Activated CD4-positive, alpha-beta T cell treated with anti-CD3 and anti-CD28 coated beads, Interleukin-2, amount 10 ng/mL, durations not matched to agents 7 days and 5 days (primary cell): ENCODE measurements at places on chromosomes 11 and 22. TPM values are rescaled to one million over a fixed set of nuclear protein-coding genes. Genes with fewer than 3 reads are reported as not detected.

GRCh38 chr22:26464312-26464711 is 19.3 kb downstream of the HPS4 start:
- peaks cover 30% of the 10 kb centered on the region for H3K36me3 ChIP-seq
- no peaks in the 10 kb centered on the region for H3K4me1 ChIP-seq
- H3K27me3 ChIP-seq = no peaks in the 10 kb centered on the region
- H3K27ac ChIP-seq = no peak overlapping the region
- no peak for DNase-seq

DNA sequence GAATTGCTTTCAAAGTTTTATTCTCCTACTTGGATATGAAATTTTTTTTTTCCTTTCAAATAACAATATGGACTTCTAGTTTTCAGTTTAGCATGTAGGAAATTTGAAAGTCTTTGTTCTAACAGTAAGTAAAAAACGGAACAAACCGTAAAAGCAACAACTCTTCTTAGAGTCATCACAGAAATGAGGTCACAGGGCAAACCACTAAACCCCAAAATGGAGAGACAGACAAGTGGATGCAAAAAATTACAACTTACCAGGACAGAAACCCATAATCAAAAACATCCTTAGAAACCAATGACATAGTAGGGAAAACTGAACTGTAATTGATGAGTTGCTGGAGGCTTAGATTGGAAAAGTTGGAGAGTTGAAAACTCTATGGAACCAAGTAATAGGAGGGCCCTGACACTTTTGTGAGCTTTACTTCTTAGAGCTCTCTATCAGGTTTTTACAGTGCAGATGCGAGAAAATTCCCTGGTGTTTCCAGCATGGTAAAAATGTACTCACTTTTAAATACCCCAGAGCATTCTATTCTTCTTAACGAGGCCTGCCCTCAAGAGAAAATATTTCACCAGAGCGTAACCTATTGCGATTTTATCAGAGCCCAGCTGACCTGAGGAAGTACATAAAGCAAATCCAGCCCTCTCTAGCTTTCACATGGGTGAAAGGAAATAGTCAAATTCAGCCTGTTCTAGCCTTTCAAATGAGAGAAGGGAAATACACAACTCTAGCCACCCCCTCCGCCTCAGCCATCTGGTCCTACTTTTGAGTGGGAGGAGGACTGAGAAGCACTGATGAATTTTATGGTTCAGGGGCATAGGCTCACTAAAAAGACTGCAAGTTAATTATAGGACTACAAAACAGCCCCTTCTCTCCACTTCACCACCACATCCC is 39.1 kb downstream of the CASP12 start:
- no peak overlapping the region for H3K4me3 ChIP-seq
- DNase-seq = peak; percentile 15
- no peaks in the 10 kb centered on the region for H3K27me3 ChIP-seq
- no peaks in the 10 kb centered on the region for H3K36me3 ChIP-seq

DNA sequence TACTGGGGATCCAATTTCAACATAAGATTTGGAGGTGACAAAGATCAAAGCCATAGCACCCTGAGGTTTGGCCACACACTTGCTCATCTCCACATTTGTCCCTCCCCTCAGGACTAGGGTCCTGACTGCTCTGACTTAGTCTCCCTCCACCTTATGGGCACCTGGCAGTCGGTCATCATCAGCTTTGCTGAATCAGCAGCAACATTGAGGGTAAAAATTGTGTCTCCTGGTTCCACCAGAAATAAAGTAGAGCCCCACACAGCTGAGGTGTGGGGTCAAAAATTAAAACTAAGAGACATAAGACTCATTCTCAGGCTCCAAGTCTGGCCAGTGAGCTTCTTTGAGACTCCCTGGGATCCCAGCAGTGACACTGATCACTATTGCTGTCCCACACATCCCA is 56.2 kb downstream of the GGTLC2 start:
- H3K27me3 ChIP-seq = no peaks in the 10 kb centered on the region
- no peak overlapping the region for H3K4me3 ChIP-seq
- no peak for DNase-seq

DNA sequence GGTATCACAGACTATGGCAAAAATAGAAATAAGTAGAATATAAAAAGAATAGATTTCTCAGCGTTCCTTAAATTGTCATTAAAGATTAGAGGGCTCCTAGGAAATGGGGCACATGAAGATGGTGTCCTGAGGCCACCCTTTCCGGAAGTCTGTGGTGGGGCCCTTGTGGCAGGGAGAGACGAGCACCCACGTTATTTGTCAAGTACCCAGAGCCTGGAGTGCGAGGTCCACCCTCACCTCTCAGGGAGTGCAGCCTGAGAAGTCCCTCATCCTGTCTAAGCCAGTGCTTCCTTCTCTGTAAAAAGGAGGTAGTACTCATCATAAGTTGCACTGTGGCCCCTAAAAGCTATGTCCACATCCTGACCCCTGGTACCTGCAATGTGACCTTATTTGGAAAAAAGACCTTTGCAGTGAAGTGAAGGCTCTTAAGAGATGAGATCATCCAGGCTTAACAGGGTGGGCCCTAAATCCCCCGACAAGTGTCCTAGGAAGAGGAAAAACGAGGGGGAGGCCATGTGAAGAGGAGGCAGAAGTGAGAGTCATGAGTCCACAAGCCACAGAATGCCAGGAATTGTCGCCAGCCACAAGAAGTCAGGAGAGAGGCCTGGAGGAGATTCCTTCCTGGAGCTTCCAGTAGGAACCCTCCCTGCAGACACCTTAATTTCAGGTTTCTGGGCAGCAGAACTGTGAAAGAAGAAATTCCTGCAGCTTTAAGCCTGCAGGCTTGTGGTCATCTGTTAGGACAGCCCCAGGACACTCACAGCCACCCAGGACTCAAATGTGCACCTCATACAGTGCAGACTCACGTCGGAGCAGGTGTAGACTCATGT is 76.8 kb upstream of the CCND1 start:
- H3K27me3 ChIP-seq = peaks cover 24% of the 10 kb centered on the region
- H3K36me3 ChIP-seq = no peaks in the 10 kb centered on the region
- H3K27ac ChIP-seq = no peak overlapping the region
- H3K4me1 ChIP-seq = peaks cover 4% of the 10 kb centered on the region
- DNase-seq = no peak

- H3K4me3 ChIP-seq = no peak overlapping the region
- no peaks in the 10 kb centered on the region for H3K27me3 ChIP-seq
- DNase-seq = no peak
- H3K4me1 ChIP-seq = no peaks in the 10 kb centered on the region
- no peak overlapping the region for H3K27ac ChIP-seq
- no peaks in the 10 kb centered on the region for H3K36me3 ChIP-seq
Observed at GRCh38 chr22:28025866-28026575, 107.0 kb upstream of the PITPNB start.

DNA sequence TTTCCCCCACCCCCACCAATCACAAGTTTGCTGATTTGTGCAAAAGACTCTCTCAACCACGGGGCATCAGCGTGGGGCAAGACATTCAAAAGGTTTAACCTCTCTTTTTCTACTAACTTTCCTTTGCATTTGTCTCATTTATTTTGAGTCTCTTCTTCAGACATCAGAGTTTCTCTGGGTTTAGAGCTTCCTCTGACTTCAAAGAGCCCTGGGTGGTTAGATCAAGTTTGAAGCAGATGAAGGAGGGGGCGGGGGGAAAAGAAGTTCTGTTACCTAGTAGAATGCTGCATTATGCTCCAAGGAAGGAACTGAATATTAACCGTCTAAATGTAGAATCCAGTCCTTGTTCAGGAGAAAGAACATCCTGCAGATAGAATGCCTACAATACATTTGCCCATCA is 24.5 kb downstream of the GAS2 start:
- H3K36me3 ChIP-seq = no peaks in the 10 kb centered on the region
- peak; percentile 47 for DNase-seq
- H3K27ac ChIP-seq = peak overlapping the region; percentile 80
- H3K4me3 ChIP-seq = peak overlapping the region; percentile 21
- H3K4me1 ChIP-seq = peaks cover 12% of the 10 kb centered on the region
- H3K27me3 ChIP-seq = no peaks in the 10 kb centered on the region

- no peaks in the 10 kb centered on the region for H3K4me1 ChIP-seq
- no peak for DNase-seq
- no peaks in the 10 kb centered on the region for H3K27me3 ChIP-seq
- no peak overlapping the region for H3K27ac ChIP-seq
- H3K36me3 ChIP-seq = peaks cover 18% of the 10 kb centered on the region
Observed at GRCh38 chr11:74123008-74123448, 47.8 kb downstream of the C2CD3 start.

DNA sequence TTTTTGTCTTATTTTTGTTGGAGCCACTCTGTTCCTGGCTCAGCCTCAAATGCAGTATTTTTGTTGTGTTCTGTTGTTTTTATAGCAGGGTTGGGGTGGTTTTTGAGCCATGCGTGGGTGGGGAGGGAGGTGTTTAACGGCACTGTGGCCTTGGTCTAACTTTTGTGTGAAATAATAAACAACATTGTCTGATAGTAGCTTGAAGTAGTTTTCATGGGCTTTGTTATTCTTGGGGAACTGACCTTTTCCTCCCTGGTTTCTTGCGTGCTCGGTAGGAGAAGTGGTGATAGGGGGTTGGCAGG is 6.0 kb upstream of the MCM5 start:
- H3K27ac ChIP-seq = no peak overlapping the region
- no peak for DNase-seq
- no peaks in the 10 kb centered on the region for H3K36me3 ChIP-seq
- peaks cover 3% of the 10 kb centered on the region for H3K4me1 ChIP-seq
- H3K27me3 ChIP-seq = no peaks in the 10 kb centered on the region
- no peak overlapping the region for H3K4me3 ChIP-seq

GRCh38 chr22:22698263-22698750 is 53.9 kb downstream of the GGTLC2 start:
- H3K27me3 ChIP-seq = no peaks in the 10 kb centered on the region
- H3K27ac ChIP-seq = no peak overlapping the region
- no peaks in the 10 kb centered on the region for H3K4me1 ChIP-seq
- no peaks in the 10 kb centered on the region for H3K36me3 ChIP-seq
- no peak for DNase-seq

- DNase-seq = no peak
- H3K27me3 ChIP-seq = no peaks in the 10 kb centered on the region
- no peak overlapping the region for H3K4me3 ChIP-seq
- H3K36me3 ChIP-seq = no peaks in the 10 kb centered on the region
Observed at GRCh38 chr11:84924154-84924692, 702.9 kb downstream of the DLG2 start.

DNA sequence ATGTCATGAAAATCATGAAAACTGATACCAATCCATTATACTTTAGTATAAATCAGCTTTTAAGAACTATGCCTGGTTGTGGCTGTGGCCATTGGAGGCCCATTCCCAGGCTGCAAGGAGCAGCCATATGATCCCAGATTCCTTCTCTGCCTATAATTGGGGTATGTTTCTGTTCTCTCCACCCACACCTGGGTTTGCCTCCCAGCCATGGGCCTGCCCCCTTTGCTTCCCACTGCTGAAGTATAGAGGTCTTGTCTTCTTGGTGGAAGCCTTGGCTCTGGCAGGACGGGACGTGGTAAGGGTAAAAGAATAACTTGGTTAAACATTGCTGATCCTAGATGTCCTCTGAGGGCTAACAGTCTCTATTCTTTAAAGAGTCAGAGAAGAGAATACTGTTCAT is 2.4 kb downstream of the MICAL2 start:
- peaks cover 10% of the 10 kb centered on the region for H3K36me3 ChIP-seq
- no peak overlapping the region for H3K27ac ChIP-seq
- DNase-seq = no peak

Gene SLC29A2
- 8.9 TPM for total RNA-seq

DNA sequence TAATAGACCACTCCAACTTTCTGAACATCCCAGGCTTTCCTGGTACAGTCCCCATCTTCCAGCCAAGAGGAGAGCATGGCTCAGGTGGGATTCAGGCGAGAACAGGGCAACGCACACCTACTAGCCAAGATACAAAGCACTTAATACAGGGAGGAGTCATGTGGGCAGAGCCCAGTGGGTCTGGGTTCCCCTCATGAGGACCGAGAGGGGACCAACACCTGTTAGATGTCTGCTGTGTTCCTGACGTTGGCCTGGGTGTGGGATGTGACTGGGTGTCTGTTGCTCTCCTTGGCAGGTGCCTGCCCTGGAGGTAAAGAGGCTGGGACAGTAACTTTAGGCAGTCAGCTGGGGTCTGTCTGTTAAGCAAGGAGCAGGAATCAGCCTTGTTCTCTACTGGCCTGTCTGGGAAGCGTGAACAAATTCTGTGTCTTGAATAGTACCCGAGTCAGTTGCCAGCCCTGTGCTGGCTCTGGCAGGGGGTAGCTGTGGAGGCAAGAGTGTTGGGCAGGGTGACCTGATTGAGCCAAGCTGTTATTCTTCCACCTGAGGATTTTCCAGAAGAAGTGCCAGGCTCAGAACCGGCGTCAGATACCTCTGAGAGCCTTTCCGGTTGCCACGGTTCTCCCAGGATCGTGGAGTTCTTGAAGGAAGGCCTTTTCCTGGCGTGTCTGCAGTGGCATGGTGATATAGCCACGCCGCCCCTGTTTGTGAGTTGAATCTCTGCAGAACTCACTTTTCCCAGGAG is 56.3 kb downstream of the BCR start:
- peaks cover 43% of the 10 kb centered on the region for H3K4me1 ChIP-seq
- H3K36me3 ChIP-seq = peaks cover 12% of the 10 kb centered on the region
- H3K27me3 ChIP-seq = no peaks in the 10 kb centered on the region
- no peak overlapping the region for H3K4me3 ChIP-seq

GRCh38 chr22:47176573-47177333 is 414.3 kb downstream of the TBC1D22A start:
- H3K27ac ChIP-seq = no peak overlapping the region
- H3K4me3 ChIP-seq = no peak overlapping the region
- H3K36me3 ChIP-seq = peaks cover 11% of the 10 kb centered on the region
- no peak for DNase-seq
- H3K27me3 ChIP-seq = no peaks in the 10 kb centered on the region
- H3K4me1 ChIP-seq = no peaks in the 10 kb centered on the region

Gene GDPD4
- total RNA-seq = not detected

DNA sequence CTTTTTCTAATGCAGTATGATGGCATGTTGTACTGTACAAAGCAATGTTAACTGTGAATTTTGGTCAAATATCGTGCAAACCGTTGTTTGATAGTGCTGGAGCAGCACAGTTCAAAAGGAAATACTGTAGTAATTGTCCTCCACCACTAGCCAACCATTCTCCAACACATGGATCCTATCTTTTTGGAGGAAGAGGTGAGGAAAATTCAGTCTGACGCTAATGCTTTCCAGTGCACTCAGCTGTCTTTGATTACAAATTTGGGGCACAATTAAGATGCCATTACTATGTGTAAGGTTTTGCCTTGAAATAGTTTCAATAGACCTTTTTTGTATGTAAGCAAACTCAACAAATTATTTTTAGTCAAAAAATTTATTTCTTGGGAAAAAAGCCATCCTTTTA is 240.5 kb upstream of the CCDC179 start:
- H3K4me1 ChIP-seq = no peaks in the 10 kb centered on the region
- no peak for DNase-seq
- H3K36me3 ChIP-seq = no peaks in the 10 kb centered on the region
- no peaks in the 10 kb centered on the region for H3K27me3 ChIP-seq

GRCh38 chr22:19745155-19746101 is 15.2 kb upstream of the TBX1 start:
- no peaks in the 10 kb centered on the region for H3K36me3 ChIP-seq
- no peaks in the 10 kb centered on the region for H3K27me3 ChIP-seq
- H3K4me3 ChIP-seq = no peak overlapping the region

- no peak for DNase-seq
- H3K4me1 ChIP-seq = peaks cover 30% of the 10 kb centered on the region
- H3K27ac ChIP-seq = no peak overlapping the region
- H3K4me3 ChIP-seq = no peak overlapping the region
- H3K36me3 ChIP-seq = no peaks in the 10 kb centered on the region
- peaks cover 32% of the 10 kb centered on the region for H3K27me3 ChIP-seq
Observed at GRCh38 chr11:123753110-123753509, 1.2 kb downstream of the OR6X1 start.

Gene OR10G8
- not detected for total RNA-seq

- no peak for DNase-seq
- no peaks in the 10 kb centered on the region for H3K27me3 ChIP-seq
- H3K4me1 ChIP-seq = no peaks in the 10 kb centered on the region
- no peak overlapping the region for H3K27ac ChIP-seq
Observed at GRCh38 chr11:9992306-9992705, 301.7 kb downstream of the SBF2 start.

Gene LRRC74B
- total RNA-seq = not detected
